Esophagus squamous epithelium (tissue), 5 donors: ENCODE measurements at places on chromosomes 2 and 18.

DNA sequence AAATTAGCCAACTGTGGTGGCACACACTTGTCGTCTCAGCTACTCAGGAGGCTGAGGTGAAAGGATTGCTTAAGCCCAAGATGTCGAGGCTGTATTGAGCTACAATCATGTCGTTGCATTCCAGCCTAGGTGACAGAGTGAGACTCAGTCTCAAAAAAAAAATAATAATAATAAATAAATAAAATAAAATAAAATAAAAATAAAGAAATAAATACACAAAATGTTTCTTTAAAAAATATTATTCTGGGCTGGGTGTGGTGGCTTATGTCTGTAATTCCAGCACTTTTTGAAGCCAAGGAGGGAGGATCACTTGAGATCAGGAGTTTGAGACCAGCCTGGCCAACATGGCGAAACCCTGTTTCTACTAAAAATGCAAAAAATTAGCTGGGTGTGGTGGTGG lies 272.8 kb downstream of the AGPS start:
- no peak for DNase-seq

DNA sequence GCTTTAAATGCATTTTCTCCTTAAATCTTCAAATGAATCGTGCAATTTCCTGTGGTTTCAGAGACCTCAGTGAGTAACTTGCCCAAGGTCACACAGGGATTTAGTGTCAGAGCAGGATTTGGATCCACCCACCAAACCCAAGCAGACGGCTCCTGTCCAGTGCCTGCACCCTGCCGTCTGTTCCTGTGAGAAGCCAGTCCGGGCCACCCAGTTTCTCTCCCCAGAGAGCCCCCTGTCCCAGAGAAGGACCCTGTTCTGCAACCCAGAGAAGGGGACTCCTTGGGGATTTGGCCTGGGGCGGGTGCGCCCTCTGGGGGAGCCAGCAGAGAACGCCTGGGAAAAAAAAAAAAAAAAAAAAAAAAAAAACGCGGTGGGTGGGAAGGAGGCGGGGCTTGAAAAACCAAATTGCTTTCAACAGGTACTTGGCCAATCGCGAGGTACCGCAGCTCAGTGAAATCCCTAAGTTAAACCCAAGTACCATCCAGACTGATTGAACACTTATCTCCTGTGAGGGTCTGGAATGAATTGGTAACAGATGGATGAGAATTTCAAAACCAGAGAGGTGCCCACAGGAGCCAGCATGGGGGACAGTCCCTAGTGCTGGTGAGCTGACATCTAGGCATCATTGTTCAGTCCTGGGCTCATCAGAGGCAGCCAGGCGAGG lies 30.9 kb upstream of the REEP1 start:
- no peak for DNase-seq

GRCh38 chr2:101294861-101295260 lies 13.6 kb downstream of the RNF149 start:
- no peak for DNase-seq

GRCh38 chr2:127776122-127776780 lies 34.7 kb downstream of the WDR33 start:
- DNase-seq: no peak

GRCh38 chr18:8562919-8563318 lies 46.3 kb upstream of the RAB12 start:
- DNase-seq: no peak

GRCh38 chr18:22441638-22442037 lies 23.9 kb upstream of the CTAGE1 start:
- DNase-seq: no peak

DNA sequence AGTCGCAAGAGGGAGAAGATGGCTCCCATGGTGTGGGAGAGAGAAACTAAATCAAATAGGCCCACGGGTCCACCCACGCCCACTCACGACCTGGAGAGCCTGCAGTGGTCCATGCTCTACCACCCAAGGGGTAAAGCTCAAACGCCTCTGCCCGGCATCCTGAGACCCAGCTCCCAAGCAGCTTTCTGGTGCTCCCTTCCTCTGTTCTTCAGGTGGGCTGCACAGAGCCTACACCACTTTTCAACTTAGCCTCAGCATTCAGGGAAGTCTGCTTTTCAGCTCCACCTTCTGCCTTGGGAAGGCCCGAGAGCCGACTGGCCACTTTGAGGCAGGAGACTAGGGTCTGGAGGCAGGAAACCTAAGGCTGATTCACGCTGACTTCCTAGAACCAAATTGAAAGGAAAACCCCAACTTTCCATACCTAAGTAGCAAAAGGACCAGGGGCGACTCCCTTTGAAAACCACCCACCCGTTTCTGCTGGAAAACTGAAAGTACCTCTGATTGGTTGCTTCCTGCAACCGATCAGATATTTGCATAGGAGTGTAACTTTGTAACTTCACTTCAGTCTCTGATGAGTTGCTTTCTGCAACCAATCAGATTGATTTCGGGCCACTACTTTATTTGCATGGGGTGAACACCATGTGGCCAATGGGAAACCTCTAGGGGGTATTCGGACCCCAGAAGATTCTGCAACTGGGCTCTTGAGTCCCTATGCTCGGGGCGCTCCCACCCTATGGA lies 26.8 kb upstream of the SPATA3 start:
- no peak for DNase-seq

DNA sequence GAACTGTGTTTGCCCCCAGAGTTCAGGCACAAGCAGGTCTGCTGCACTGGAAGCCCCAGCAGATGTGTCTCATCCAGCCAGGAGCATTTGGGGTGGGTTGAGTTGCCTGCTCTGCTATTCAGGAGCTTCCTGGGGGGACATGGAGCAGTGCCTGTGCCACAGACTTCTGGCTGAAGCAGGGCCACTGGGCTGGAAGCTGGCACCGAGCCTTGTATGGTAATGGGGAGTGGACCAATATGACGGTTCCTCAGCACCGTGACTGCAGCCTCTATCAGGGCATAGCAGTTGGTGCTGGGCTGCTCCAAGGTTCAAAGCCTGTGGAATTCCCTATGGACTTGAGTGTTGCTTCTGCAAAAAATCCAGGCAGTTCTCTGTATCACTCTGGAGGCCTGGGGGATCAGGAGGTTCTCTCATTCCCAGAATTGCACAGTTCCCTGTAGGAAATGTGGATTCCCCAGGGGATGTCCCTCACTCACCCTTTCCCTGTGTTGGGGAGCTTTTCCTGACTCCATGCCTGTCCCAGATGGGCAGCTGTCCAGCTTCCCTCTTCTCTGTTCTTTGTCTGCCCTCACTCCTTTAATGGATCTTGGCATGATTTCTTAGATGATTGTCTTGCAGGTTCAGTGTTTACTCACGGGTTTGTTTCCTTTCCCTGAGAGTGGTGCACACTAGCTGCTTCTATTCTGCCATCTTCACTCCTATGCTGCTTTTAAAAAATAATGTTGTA lies 37.2 kb upstream of the THSD7B start:
- DNase-seq: no peak

DNA sequence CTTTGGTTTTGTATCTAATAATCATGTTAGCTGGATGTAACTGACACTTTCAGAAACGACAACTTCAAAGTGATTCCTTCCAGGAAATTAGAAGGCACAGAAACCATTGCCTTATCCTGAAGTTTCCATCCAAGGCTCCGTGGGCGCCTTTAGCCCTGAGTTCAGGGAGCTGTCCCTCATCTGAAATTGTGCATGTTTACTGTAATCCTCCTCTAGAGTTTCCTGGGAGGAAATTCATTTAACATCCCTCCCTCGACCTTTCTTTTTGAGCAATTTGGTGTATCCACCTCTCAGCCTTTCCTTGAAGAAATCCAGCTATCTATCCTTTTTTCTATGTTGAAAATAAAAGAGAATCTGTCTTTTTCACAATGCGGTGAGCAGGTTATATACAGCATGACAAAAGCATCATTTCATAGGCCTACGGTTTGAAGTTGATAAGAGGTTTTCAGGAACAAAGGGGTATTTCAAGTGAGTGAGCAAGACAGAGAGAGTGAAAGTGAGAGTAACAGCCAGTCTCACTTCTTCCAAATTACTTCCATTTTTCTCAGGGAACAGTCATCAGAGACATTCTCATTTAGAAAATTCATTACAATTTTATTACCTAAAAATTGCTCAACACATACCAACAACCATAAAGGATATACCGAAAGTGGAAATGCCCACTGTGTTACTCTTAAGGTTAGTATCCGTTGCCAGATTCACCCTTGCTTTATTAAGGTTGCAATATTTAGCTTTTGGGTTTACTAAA lies 167.3 kb downstream of the MREG start:
- DNase-seq: no peak

DNA sequence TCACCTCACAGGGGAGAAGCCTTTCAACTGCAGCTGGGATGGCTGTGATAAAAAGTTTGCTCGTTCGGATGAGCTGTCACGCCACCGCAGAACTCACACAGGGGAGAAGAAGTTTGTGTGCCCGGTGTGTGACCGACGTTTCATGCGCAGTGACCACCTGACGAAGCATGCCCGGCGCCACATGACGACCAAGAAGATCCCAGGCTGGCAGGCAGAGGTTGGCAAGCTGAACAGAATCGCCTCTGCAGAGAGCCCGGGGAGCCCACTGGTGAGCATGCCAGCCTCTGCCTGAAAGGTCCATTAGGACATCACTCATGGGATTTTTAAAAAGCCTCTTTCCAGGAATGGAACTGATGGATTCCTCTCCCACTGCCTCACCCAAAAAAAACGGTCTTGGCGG lies 8.9 kb downstream of the KLF11 start:
- no peak for DNase-seq

GRCh38 chr2:1717113-1717512 lies 27.2 kb downstream of the PXDN start:
- no peak for DNase-seq

- no peak for DNase-seq
These were observed 27.2 kb upstream of the EML4 start for GRCh38 chr2:42141687-42142546.

GRCh38 chr2:60948926-60949579 lies 67.7 kb downstream of the REL start:
- no peak for DNase-seq

- DNase-seq: no peak
These were observed 111.9 kb upstream of the OTOS start for GRCh38 chr2:240252191-240252871.

DNA sequence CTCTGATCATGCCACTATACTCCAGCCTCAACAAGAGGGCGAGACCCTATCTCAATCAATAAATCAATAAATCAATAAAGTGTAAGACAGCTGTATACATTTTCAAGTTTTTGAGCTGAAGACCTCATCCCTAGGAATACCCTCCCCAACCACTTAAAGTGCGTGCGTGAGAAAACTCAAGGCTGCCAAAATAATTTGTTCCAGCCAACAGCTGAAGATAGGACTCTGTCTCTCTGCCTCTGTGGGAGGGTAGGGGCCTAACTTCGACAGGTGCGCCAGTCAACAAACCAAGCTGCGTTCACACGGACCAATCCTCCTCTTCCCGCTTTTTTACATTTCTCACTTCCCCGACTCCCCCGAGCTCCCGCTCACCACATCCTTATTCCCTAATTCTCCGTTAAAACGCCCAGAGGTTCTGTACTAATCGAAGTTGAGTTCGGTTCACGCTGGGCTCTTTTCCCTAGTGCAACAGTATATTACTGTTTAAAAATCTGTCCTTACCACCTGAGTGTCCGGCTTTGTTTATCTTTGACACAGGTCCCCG lies 618 bp downstream of the POLR2D start:
- DNase-seq: no peak

GRCh38 chr2:237944302-237944701 lies 22.5 kb upstream of the UBE2F start:
- no peak for DNase-seq

DNA sequence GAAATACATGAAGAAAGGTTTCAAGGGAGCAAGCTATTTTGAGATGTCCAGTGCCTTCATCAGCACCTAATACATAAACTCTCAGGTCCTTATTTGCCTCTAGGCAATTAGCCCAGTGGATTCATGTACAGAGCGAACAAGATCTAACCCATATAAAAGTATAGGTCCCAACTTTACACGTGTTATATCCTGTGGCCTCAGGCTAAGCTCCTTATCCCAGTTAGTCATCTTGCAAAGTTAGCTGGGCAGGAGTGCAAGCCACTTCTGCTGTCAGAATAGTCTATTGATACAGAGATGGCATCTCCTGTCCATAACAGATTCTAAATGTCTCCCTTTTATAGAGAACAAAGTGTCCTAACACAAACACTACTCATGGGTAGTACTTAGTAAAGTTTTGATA lies 203.9 kb upstream of the PIK3C3 start:
- DNase-seq: no peak

- DNase-seq: no peak
These were observed 44.4 kb downstream of the ALPK2 start for GRCh38 chr18:58584200-58585127.

- DNase-seq: no peak
These were observed 312.2 kb upstream of the TRIB2 start for GRCh38 chr2:12404497-12404896.

- no peak for DNase-seq
These were observed 16.2 kb downstream of the SCYGR8 start for GRCh38 chr2:227761740-227762476.

DNA sequence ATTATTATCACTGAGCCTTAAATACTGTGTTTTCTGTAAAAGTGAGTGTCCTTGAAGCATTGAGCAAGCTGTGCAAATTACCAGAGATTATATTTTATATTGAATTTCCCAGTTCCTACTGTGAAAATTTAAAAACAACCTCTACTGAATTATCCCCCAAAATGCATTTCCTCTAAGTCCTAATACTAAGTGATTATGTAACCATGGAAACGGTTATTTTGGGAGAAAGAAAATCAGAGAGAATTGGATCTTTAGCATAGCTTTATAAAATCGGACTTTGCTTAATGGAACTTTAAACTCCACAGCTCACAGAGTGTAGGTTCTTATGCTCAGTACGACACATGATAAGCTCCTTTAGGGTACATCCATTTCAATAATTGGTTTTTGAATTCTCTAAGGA lies 19.3 kb upstream of the CHMP1B start:
- no peak for DNase-seq

- DNase-seq: no peak
These were observed 367.1 kb downstream of the HRH4 start for GRCh38 chr18:24827501-24827900.

- DNase-seq: no peak
These were observed 157.0 kb upstream of the ACAA2 start for GRCh38 chr18:49970319-49970718.

- no peak for DNase-seq
These were observed 40.5 kb downstream of the IRS1 start for GRCh38 chr2:226758921-226759640.

- DNase-seq: no peak
These were observed 647.6 kb downstream of the CPS1 start for GRCh38 chr2:211203986-211204385.

DNA sequence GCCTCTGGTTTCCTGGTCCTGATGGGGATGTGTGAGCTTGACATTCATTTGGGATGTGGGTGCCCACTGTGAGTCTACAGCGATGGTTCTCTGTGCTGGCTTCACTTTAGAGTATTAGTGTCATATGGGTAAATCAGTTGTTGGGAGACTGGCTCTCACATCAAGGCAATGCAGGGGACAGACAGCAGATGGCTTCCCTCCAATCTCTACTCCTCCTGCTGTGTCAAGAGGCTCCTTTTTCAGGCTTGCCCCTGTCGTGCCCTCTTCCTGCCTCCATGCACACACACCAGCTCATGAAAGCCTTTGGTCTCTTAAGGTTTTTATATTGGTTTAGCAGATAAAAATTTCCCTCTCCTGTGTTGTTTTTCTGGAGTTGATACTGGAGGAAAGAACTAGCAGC lies 315.6 kb downstream of the RDH14 start:
- no peak for DNase-seq
